Heart left ventricle (tissue), 16 donors: ENCODE measurements at places on chromosomes 1 and 21. TPM values are rescaled to one million over a fixed set of nuclear protein-coding genes. Genes with fewer than 3 reads are reported as not detected.
A peak's percentile ranks its signal among the peaks of the same experiment; 100 is the strongest.

DNA sequence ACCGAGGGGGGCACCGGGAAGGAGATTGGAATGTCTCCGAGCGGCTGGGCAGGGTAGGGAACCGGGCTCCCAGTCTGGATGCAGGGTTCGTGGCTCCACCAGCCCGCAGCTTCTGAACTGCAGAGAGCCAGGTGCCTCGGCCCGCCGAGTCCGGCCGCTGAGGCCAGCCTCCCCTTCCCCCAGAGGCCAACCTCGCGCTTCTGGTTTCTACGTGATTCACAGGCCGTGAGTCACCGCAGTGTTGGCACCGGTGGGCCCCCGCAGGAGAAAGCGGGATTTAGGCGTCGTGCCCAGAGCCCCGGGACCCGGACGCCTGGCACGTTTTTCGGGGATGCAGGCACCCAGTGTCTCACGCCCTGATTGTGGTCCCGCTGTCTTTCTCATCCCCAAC, 458 bp downstream of the CRABP2 start:
- peak; percentile 65 for DNase-seq

COG2 gene
- 9.2 TPM for polyA plus RNA-seq

FBLIM1 gene
- 58.4 TPM for polyA plus RNA-seq

- no peak for DNase-seq
Measured at GRCh38 chr1:63807046-63807445, 33.2 kb downstream of the ROR1 start.

DMAP1 gene
- 31.9 TPM for polyA plus RNA-seq
